ENCODE measurements at places on chromosomes 2 and 18.
A peak's percentile ranks its signal among the peaks of the same experiment; 100 is the strongest.

- no peak for DNase-seq
Observed at GRCh38 chr2:100038011-100038410, 104.4 kb downstream of the AFF3 start.

GRCh38 chr2:102172745-102173144 lies 14.1 kb upstream of the IL1RL2 start:
- no peak for DNase-seq

GRCh38 chr2:61177727-61178549 lies 15.9 kb downstream of the C2orf74 start:
- no peak for DNase-seq

GRCh38 chr18:13461469-13461868 lies 242.9 kb downstream of the LDLRAD4 start:
- DNase-seq = no peak

- no peak for DNase-seq
Observed at GRCh38 chr2:53826587-53827397, 33.0 kb downstream of the GPR75 start.

GRCh38 chr2:96205888-96206287 lies 2.7 kb downstream of the STARD7 start:
- DNase-seq = no peak

- DNase-seq = no peak
Observed at GRCh38 chr2:26504002-26504401, 26.1 kb upstream of the OTOF start.

DNA sequence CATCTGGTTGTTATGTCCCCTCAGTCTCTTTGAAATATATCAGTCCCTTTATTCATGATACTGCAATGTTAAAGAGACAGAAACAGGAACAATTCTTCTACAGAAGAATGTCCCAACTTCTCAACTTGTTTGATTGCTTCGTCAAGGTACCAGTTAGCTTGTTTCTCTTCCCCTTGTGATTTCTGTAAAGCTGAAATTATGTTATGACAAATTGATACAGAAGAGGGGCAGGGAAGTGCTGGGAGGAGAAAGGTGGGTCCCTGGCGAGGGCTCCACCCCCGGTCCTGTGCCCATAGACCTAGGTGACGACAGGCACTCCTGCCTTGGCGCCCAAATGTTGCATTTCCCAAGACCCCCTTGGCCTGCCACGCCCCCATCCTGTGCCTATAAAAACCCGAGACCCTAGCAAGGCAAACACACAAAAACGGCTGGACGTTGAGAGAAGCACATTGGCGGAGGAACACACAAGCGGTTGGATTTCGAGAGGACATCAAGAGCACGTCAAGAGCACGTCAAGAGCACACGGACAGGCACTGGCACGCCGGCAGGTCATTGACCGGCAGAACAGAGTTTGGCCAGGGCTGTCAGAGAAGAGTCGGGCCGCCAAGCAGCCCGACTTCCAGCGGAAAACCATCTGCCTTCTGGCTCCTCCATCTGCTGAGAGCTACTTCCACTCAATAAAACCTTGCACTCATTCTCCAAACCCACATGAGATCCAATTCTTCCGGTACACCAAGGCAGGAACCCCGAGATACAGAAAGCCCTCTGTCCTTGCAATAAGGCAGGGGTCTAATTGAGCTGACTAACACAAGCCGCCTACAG lies 11.5 kb upstream of the RTN4 start:
- no peak for DNase-seq

GRCh38 chr18:25180973-25181548 lies 170.9 kb downstream of the ZNF521 start:
- DNase-seq = no peak

DNA sequence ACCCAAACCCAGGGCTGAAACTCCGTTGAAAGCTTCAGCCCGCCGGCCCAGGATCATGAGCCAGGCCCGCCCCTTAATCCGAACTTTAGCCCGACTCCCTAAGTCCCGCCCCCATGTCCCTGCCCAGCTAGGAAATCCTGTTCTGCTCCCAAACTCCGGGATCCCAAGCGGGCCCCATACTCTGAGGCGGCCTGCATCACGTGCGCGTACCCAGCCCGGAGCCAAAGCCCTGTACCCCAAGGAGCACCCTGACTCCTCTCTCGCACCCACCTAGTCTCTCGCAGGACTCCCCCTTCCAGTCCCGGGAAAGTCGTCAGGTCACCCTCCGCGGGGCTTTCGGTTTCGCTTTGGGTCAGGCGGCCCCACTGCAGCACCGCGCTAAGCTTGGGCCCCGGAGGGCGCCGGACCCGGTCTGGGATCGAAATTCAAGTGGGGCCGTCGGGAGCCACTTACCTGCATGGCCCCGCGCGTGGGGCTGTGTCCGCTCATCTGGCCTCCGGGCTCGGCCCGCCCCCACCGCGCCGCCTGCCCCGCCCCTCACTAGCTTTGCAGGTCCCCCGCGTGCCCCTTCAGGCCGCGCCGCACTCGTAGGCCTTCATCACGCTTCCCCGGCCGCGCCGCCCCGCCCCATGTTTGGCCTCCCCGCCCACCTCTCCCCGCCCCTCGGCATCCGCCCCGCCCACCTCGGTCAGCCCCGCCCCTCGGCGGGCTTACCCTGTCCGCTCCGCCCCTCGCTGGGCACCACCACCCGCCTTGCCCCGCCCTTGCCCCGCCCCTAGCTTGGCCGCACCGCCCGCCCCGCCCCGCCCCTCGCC lies at the start of gene DNPEP:
DNPEP (minus strand) TSS at position 607 of the 815 bp plus-strand sequence; CDS start at position 489, 118 bp downstream.
- peak; percentile 87 for DNase-seq

GRCh38 chr2:186304064-186304463 lies 182.0 kb upstream of the ZC3H15 start:
- DNase-seq = no peak

GRCh38 chr2:197614532-197614931 lies 60.9 kb downstream of the RFTN2 start:
- DNase-seq = no peak

- DNase-seq = no peak
Observed at GRCh38 chr2:234258562-234259141, 208.2 kb downstream of the SPP2 start.

DNA sequence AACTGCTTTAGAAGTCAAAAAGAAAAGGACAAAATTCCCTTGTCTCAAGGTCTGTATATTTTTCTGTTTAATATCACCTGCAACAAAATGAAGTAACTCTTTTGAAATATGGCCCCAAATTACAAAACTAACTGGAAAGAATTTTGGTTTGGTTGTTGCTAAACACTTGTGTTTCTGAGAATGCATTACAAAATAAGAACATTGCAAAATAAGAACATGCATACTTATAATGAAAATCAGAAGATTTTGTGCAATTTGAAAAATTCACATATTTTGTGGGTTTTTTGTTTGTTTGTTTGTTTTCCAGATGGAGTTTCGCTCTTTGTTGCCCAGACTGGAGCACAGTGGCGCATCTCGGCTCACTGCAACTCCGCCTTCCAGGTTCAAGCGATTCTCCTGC lies 21.8 kb downstream of the NDUFB3 start:
- no peak for DNase-seq

GRCh38 chr2:74017223-74017622 lies 32.5 kb downstream of the TET3 start:
- no peak for DNase-seq

DNA sequence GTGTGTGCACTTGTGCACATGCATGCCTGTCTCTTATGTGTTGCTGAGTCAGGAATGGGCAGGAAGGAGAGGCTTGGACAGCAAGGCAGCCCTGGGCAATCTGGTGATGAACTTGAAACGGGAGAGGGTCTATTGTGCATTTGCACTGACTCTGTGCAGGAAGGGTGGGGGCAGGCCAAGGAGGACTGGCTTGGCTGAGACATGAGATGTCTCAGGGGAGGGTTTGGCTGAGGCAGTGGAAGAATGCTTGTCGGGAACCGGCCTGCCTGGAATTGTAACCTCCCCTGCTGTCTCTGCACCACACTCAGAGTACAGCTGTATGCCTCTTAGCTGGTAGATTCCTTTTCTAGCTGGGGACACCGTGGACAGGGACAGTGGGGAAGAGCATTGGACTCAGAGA lies 176.1 kb upstream of the TNP1 start:
- DNase-seq = no peak
